Testis (tissue), 5 donors: ENCODE measurements at places on chromosomes 5 and 9.
A peak's percentile ranks its signal among the peaks of the same experiment; 100 is the strongest.

DNA sequence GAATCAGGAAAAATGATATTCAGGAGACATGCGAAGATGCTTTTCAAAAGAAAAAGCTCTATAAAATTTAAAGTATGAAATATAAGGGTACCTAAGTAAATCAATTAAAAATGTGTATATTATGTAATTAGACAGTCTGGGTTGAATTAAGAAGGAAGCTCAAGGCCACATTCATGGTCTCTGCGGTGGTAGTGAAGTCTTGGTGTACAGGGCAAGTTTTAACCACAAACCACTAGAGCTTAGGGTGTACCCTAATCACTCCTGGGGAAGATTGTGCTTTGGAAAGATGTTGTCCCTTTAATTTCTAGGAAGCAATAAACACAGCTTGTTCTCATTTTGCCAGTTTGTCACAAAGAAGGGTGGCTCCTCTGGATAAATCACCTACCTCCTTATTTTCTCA lies 287.2 kb upstream of the ZNF608 start:
- H3K36me3 ChIP-seq = no peaks in the 10 kb centered on the region
- H3K4me3 ChIP-seq = no peak overlapping the region
- no peaks in the 10 kb centered on the region for H3K27me3 ChIP-seq
- H3K27ac ChIP-seq = no peak overlapping the region

GRCh38 chr9:114153761-114154599 lies 1.4 kb upstream of the COL27A1 start:
- no peak for DNase-seq
- no peak overlapping the region for H3K27ac ChIP-seq
- no peaks in the 10 kb centered on the region for H3K27me3 ChIP-seq
- H3K4me1 ChIP-seq = peaks cover 15% of the 10 kb centered on the region

- no peaks in the 10 kb centered on the region for H3K27me3 ChIP-seq
- no peak overlapping the region for H3K27ac ChIP-seq
- no peaks in the 10 kb centered on the region for H3K4me1 ChIP-seq
- H3K36me3 ChIP-seq = no peaks in the 10 kb centered on the region
- no peak for DNase-seq
Measured at GRCh38 chr5:162392336-162392735, 324.8 kb downstream of the GABRG2 start.

- H3K27ac ChIP-seq = no peak overlapping the region
- DNase-seq = no peak
- no peaks in the 10 kb centered on the region for H3K4me1 ChIP-seq
- H3K36me3 ChIP-seq = no peaks in the 10 kb centered on the region
- no peaks in the 10 kb centered on the region for H3K27me3 ChIP-seq
Measured at GRCh38 chr9:101860920-101861319, 122.5 kb upstream of the GRIN3A start.

GRCh38 chr9:94140791-94141790 lies 56.8 kb downstream of the PTPDC1 start:
- H3K4me3 ChIP-seq = no peak overlapping the region
- no peak for DNase-seq
- H3K36me3 ChIP-seq = no peaks in the 10 kb centered on the region
- peak overlapping the region; percentile 37 for H3K27ac ChIP-seq
- H3K4me1 ChIP-seq = peaks cover 17% of the 10 kb centered on the region
